ENCODE measurements at places on chromosomes 16 and 17.

DNA sequence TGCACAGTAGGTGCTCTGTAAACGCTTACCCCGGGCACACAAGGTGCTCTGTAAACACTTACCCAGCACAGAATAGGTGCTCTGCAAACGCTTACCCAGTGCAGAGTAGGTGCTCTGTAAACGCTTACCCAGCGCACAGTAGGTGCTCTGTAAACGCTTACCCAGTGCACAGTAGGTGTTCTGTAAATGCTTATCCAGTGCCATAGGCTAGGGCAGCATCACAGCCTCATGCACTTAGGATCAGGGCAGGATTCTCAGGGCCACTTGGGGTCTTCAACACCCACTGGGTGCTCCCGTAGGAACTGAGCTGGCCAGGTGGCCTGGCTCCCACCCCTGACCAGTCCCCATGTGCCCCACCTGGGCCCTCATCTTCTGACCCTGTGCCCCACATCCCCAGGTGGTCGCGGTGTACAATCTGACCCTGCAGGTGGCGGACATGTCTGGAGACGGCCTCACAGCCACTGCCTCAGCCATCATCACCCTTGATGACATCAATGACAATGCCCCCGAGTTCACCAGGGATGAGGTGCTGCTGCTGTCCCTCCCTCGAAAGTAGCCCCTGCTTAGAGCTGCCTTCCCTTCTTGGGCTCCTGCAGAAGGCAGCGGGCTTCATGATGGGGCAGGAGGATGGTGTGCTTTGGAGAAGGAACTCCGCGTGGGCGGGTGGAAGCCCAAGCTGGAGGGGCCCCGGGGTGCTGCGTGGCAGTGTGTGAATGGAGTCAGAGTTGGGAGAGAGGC is 13.1 kb downstream of the SLC22A31 start:
- peak; percentile 34 for DNase-seq

DNA sequence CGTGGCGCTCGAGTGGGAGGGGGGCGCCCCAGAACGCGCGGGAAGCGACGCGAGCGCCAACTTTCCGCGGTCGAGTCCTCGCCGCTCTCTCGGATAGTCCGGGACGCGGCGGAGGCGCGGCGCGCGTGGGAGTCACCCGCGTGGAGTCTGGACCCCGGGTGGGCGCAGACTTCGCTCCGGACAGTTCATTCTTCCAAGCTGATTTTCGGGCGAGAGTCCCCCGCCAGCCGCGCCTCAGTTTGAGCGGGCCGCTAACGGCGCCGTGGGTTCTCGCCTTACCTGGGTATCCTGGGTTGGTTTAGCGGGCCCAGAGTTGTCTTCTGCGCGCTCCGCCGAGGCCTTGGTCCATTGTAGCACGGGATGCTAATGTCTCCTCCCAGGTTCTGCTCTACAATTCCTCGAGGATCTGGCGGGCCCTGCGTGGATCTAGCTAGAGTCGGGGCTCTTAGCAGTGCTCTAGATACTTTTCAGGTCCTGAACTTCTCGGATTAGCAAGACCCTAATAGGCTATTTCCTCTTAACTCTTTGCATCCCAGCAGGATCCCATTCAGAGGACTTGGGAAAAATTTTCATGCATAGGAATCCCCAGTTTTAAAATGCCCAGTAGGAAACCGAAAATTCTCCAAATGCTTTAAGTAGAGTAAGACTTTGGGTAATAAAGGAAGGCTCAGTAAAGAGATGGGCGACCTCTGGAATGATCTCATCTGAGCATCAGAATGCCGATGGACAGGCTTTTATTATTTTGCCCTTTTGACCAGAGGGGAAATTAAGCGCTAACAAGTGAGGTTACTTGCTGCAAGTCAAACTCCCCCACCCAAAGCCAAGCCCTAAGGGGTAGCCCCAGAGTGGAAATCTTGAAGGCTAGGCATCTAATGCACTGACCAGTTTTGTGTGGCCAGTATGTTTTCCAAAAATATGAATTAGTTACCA is 537 bp upstream of the GJC1 start:
- DNase-seq, result peak; percentile 50

DNA sequence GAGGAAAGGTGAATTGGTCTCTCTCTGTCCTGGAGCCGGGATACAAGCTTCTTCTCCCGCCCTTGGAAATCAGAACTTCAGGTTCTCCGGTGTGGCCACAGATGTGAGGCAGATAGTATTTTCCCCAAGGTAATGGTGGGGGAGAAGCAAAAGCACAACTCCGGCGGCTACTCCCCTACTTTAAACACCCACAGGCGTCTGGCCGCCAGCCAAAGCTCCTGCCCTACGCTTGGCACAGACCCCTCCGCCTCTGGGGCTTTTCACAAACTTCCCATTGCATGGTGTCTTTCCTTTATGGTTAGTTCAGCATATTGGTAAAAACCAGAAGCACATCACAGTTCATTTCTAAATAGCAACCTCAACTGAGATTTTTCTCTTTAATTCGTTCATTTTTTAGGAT is 39.4 kb upstream of the B4GALNT2 start:
- no peak for DNase-seq

DNA sequence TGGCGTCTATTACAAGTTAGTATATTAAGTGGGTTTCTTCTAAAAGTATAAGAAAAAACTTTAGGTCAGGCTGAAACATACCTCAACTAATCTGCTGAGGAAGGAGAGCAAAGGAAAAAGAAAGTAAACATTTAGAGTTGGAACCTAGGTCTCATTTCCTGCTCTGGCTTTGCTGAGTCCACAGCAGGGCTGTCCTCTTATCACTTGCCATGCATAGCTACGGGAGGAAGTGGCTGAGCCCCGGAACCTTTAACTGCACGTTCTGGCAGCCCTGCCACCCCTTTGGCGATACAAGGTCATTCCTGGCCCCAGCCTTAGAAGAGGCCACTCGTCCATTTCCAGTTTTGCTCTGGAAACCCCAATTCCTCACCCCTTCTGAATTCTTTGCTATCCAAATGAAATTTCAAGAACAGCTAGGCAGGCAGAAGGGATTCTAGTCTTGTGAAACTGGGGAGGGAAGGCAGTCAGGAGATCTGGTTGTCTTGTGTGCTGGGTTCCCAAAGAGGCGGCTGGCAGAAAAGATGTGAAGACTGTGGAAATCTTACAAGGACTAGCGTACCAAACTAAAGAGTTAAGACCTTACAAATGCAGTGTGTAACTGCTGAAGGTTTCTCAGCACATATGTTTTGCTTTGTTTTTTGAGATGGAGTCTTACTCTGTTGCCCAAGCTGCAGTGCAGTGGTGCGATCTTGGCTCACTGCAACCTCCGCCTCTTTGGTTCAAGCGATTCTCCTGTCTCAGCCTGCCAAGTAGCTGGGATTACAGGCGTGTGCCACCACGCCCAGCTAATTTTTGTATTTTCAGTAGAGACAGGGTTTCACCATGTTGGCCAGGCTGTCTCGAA is 19.1 kb downstream of the WIPI1 start:
- DNase-seq, result no peak

GRCh38 chr17:59767176-59767575 is 59.7 kb downstream of the VMP1 start:
- DNase-seq, result no peak

GRCh38 chr17:38875477-38876075 is 5.7 kb downstream of the LASP1 start:
- DNase-seq, result no peak

DNA sequence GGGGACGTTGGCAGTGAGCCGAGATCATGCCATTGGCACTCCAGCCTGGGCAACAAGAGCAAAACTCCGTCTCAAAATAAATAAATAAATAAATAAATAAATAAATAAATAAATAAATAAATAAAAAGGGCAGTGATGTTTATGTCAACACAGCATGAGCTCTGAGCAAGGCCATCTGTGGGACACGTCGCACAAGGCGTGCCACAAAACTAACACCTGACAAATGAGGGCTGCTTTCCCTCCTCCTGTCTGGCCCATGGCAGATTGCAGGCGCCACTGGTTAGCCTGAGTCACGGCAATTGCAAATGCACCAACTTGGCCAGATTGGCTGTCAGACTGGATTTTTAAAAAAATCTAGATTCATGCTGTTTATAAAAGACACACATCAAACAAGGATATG is 25.9 kb upstream of the SPNS3 start:
- no peak for DNase-seq

DNA sequence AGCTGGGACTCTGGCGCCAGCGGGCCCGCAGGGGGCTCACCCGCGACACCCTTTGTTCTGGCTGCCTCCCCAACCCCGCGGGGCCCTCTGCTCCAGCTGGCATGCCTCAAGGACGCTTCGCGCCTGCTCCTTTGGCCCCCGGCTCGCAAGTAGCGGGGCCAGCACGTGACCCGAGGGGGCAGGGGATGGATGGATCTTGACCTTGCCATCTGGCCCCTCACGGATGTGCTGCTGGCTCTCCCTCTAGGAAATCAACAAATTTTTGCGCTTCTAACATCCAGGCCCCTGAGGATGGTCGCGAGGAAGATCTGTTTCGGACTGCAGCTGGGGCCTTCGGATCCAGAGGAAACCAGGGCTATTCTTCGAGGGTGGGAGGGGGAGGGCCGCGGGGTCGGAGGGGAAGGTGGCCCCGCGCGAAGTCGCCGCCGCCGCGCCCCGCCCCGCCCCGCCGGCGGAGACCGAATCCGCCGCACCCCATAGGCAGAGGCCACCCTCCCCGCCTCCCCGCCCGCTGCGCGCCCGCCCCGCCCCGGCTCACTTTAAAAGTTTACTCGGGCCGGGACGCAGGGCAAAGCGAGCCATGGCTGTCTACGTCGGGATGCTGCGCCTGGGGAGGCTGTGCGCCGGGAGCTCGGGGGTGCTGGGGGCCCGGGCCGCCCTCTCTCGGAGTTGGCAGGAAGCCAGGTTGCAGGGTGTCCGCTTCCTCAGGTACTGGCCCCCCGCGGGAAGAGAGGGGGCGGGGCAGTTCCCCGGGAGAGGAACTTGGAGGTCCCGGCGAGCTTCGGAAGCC is at the start of gene ACSF2:
Gene ACSF2, plus strand, starts transcription at position 537 of the 790 bp plus-strand sequence. Its CDS starts 44 bp downstream, at position 581.
- peak; percentile 79 for DNase-seq

DNA sequence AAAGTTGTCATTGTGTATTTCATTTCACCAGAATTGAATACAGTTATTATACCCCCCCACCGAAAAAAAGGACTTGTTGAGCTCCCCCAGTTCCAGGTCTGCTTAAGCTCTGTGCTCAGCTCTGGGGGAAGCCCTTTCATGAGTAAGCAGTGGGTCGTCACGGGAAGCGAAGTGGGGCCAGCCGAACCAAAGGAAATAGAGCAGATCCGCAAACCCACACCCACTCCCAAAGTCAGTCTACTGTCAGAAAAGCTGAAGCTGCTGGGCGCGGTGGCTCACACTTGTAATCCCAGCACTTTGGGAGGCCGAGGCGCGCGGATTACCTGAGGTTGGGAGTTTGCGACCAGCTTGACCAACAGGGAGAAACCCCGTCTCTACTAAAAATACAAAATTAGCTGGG is 50.1 kb downstream of the PECAM1 start:
- DNase-seq, result no peak

Measured in ACHN (cell line).